Osteoblast (primary cell): ENCODE measurements at places on chromosomes 1 and 21. TPM values are rescaled to one million over a fixed set of nuclear protein-coding genes. Genes with fewer than 3 reads are reported as not detected.

- DNase-seq: no peak
Observed at GRCh38 chr1:14655385-14655784, 56.9 kb downstream of the KAZN start.

- no peak for DNase-seq
Observed at GRCh38 chr1:21385022-21385421, 54.9 kb upstream of the NBPF3 start.

DNA sequence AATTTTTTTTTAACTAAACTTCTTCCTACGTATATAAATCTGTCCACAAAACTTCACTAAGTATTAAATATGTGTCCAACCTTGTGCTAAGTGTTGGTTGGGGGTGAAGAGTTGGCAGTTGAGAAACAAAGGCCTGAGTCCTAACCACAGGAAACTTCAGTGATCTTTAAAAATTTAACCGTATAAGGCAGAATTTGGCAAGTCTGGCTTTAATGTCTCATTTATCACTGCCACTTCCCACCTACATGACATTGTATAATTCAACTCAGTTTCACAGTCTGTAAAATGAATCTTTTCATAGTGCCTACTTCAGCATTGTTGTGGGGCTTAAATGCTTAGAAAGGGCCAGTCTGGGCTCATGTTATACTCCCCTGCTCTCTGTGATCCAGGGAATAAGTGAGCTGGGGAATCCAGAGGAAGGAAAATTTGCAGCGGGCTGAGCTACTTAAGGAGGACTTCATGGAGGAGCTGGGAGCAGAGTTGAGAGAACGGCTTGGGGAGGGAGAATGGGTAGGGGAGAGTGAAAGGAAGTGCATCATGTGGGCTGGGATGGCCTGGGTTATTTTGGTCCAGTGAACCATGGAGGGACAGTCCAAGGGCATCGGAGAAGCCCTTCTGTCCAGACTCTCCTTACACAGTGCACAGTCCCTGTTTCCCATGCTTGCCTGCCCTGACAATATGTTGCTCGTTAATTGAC is 14.5 kb downstream of the IFNAR2 start:
- DNase-seq: no peak

LCE1D gene
- total RNA-seq: not detected in 2 replicates

DNA sequence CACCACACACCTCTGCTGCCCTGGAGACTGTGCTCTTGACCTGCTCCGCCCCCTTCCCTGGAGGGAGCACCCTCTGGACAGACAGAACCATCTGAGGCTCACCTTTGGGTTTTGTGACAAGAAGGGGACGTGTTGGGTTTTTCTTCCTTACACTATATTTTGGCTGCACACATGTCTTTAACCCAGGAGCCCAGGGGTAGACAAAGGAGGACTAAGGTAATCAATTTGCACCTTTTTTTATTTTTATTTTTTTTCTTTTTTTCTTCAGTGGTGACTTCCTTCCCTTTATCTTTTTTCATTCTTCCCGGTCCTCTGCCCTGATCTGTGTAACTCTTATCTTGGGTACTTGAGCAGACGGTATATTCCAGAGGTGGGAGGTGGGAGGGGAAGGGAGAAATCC is 8.5 kb upstream of the TXLNA start:
- DNase-seq: no peak

- DNase-seq: no peak
Observed at GRCh38 chr1:157213836-157214235, 75.6 kb upstream of the ETV3 start.

DNA sequence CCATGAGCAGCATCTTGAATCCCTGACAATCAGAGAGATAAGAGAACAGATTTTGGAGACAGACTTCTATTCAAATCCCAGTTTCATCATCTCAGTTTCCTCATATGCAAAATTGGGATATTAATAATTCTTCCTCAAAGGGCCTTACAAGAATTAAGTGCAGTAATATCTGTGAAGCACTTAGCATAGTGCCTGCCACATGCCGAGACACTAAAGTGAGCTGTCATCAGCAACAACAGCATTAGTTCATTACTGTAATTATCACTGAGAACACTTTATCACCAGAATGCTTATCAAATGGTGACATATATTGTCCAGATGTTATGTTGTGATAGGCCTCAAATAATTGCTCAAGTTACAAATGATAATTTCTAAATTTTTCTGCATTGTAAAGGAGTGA is 922 bp upstream of the FCRLB start:
- no peak for DNase-seq

DNA sequence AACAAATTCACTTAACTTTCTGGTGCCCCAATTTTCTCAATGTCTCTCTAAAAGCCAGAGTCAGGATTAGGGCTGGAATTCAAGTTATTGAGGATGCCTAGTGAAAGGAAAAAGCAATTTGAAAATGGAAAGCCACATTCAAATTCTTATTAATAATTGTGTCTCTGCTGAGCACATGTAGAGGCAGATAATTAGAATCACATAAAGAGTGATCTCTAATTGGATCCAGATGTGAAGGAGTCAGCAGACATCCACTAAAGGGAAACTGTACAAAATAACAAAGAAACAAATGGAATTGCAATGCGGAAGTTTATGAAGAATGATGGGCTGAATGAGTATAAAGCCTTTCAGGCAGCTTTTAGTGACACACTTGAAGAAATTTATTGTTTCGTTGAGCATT is 482.6 kb downstream of the TTLL7 start:
- no peak for DNase-seq

DNA sequence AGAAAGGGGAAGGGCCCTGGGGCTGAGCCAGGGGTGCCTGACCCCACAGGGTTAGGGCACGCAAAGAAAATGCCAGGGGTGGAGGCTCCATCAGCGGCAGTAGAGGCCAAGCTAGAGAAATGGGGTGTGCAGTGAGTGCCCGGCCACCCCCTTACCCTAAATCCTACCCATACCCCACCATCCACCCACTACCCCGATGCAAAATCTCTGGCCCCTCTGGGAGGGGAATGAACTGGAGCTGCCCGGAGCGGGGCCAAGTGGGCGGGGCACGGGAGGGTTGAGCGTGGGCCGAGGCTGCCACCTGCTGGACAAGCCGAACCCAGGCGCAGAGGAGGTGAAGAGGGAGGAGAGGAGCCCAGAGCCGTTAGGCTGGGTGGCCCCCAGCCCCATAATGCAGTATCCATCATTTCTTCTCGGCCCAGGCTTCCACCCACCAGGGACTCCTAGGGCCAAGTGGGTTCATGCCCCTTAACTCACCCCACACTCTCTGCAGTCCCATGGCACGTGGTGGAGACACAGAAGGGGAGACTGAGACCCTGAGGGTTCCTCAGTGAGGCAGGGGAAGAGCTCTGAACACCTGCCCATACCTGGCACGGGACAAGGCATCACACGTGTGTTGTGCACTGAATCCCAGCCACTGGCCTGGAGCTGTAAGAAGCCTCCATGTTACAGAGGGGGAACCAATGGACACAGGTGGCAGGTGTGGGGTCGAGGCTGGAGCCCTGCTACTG is 1.4 kb upstream of the C1QC start:
- peak; percentile 97 for DNase-seq

GRCh38 chr1:22182715-22183114 is 39.8 kb upstream of the WNT4 start:
- no peak for DNase-seq

- DNase-seq: no peak
Observed at GRCh38 chr1:215957663-215958062, 390.6 kb downstream of the KCTD3 start.

DNA sequence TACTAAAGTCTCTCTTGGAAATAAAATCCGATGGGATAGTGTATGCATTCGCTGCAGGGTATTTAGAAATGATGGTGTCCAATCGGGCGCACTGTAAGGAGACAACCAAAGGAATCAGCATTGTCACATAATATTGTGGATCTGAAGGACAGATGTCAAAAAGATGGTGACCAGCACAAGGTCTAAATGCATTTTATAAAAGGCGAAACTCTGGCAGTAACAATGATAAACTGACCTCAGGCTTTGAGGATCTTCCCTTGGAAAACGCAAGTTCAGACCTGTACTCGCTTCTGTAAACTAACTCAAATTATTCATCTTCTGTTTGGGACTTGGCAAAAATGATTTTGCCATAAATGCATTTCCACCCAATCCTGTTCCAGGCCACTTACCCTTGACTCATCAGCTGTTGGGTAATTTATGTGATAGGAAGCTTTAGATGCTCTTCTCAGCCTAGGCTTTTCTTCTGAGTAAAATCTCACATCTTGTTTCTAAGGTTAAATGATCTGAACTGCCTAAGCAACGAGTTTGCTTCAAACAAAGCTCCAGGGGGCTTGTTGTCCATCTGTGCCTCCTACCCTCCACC is 33.8 kb downstream of the STPG1 start:
- peak; percentile 92 for DNase-seq

- no peak for DNase-seq
Observed at GRCh38 chr1:41591891-41592290, 107.4 kb upstream of the EDN2 start.

GSTM1 gene
- not detected in 2 replicates for total RNA-seq
